Activated B cell treated with CpG ODN at 0.5 μM for 24 hours (primary cell): ENCODE measurements at places on chromosomes 1 and 21.

DNA sequence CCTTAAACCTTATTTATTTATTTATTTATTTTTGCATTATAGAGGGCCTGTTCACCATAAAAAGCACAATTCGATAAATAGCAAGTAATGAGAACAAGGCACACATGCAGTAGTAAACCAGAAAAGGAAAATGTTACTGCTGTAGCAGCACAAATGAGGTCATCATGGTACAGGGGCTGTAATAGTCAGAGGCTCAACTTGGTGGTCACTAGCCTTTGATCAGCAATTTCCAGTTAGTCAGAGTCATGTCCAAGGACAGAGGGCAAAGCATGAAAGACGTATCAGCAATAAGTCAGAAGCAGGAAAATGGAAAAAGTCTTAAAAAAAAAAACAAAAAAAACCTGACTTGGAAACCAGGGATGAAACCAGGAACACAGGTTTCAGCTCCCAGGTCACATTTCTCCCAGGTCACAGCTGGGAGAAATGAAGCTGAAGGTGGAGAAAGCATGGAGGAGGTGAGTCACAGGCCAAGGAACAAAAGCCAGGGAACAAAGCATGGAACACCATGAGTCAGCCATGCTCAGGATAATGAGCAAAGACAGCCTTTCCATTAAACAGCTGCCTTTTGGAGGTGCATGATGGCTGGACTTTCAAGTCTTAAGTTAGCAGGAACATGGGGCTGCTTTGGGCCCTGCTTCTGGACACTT is 556.3 kb downstream of the LTN1 start:
- DNase-seq, result no peak

GRCh38 chr1:1600861-1601563 is 1.1 kb upstream of the FNDC10 start:
- DNase-seq, result no peak

DNA sequence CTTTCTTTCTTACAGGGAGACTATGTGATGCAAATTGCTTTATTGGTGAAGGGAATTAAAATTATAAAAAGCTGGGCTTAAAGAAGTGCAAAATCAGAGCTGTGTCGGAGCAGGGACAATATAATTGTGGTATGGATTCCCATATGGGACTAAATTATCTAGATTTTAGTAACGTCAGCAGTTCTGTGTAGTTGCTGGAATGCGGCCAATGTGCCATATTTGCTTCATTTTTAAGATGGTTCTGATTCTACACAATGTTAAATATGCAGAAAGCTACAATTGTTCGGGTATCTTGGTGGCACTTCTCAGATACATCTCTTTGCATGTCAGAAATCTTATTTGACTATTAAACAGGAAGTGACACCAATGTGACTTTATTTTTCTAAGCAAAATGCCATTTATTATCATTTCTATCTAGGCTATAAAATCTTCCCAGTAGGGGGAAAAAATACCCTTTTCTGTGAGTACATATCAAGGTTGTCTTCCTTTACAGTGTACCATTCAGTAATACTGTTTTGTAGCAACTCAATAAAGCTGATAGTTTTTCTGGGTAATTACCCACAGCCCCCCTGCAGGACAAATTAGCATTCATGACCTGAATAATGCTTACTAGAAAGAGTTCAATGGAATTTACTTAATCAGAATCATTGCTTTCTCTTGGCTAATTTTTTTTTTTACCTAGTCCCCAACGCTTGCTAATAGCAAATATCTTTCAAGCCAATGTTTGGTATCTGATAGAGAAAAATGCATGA is 288.3 kb upstream of the ADGRL2 start:
- no peak for DNase-seq

- no peak for DNase-seq
Measured at GRCh38 chr1:26003262-26003661, 5.4 kb upstream of the PAFAH2 start.

GRCh38 chr1:30768830-30769718 is 11.5 kb upstream of the LAPTM5 start:
- no peak for DNase-seq

- DNase-seq, result no peak
Measured at GRCh38 chr1:82162486-82163420, 362.0 kb downstream of the ADGRL2 start.

GRCh38 chr1:98709906-98710305 is 48.4 kb downstream of the SNX7 start:
- no peak for DNase-seq

DNA sequence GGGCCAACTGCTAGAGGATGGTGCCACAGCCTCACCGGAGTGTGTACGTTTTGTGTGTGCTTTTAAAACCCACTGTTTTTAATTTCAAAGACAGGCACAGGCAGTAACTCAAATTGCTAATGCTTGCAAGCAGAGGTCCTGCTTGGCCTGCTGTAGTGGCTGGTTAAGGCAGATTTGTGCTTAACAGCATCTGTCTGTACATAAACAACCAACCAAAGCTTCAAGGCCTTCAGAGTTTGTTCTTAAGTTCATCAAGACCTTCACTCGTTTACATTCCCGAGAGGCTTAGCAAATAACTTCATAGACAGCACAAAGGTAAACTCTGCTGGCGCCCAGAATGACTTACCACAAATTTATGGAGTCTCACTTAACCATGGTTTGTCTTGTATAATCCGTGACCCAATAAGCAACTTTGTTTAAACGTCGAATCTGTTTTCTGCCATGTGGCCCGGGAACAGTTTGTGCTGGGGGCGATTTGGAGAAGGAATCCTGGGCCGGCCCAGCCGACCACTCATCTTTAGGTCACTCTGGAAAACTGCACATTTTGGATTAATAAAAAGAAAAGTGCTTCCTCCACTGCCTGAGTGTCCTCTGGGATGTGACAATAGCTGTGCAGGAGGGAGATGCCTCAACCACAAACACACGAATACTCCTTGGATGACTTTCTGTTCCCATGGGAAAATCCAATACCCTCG is 58.1 kb downstream of the CAPZB start:
- DNase-seq, result no peak

DNA sequence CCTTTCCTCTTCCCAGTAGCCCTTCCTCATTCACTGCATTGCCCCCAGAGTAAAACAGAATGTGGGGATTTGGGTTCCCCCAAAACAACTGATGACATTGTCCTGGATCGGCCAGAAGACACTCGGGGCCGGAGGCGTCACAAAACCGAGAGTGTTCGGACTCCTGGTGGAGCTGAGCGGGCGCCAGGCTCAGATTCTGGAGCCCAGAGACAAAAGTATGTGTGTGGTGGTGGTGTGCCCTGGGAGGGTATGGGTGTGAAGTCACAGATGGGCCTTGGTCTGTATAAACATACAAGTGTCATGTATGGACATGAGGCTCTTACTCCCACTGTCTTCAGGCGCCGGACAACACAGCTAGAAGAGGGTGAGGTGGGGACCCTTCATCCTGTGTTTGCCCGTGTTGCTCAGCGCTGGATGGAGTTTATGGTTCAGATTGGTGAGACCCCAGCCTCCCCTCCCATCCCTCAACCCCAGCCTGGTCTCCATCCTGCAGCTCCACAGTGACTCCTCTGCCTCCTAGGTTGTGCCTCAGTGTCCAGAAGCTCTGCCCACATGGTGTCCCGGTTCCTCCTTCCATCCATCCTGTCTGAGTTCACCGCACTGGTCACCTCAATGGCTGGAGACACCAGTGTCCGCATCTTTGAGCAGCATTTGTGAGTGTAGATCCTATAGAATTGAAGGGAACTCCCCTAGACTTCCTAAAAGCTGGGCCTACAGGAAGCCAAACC is 12.4 kb downstream of the HYI start:
- DNase-seq, result peak; percentile 1

- no peak for DNase-seq
Measured at GRCh38 chr21:44314128-44314527, 14.3 kb downstream of the PFKL start.

DNA sequence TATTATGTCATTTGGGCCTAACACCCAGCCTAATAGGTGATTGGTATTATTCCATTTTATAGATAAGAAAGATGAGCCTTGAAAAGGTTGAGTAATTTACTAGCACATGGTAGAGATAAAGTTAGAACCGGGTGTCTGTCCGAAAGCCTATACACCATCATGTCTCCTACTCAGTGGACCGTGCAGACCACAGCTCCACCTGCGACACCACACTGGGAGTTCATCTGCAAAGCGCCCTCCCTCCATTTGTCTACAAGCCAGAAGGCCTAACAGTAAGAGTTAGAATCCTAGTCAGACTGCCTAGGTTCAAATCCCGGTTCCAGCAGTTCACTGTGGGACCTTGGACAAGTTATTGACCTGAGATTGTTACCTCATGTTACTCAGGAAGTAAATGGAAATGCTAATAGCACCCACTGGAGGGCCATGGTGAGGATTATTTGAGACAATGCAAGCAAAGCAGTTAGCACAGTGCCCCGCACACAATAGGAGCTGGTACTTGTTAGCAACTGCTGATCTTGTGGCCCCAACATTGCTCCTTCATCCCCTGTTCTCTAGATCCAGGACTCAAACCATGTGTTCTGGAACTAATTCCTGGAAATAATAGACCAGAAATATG is 20.5 kb downstream of the ARMH1 start:
- DNase-seq, result no peak

- DNase-seq, result no peak
Measured at GRCh38 chr1:230459465-230459864, 33.3 kb upstream of the PGBD5 start.

DNA sequence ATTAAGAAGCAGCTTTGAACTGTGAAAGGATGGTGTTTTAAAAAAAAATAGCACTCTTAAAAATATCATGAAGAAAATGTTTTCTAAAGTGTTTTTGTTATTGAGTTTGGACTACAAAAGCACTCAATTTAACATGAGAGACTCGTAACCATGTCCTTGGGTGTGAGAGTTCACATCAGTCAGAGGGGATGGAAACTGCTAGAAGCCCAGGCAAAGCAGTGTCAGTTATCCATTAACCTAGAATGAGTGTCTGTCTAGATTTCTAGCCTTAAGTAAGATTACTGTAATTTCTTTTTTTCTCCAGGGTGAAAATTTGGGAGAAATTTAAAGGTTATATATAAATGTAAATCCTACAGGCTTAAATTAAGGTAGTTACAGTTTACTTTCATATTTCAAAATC is 31.7 kb downstream of the SLC5A9 start:
- no peak for DNase-seq

DNA sequence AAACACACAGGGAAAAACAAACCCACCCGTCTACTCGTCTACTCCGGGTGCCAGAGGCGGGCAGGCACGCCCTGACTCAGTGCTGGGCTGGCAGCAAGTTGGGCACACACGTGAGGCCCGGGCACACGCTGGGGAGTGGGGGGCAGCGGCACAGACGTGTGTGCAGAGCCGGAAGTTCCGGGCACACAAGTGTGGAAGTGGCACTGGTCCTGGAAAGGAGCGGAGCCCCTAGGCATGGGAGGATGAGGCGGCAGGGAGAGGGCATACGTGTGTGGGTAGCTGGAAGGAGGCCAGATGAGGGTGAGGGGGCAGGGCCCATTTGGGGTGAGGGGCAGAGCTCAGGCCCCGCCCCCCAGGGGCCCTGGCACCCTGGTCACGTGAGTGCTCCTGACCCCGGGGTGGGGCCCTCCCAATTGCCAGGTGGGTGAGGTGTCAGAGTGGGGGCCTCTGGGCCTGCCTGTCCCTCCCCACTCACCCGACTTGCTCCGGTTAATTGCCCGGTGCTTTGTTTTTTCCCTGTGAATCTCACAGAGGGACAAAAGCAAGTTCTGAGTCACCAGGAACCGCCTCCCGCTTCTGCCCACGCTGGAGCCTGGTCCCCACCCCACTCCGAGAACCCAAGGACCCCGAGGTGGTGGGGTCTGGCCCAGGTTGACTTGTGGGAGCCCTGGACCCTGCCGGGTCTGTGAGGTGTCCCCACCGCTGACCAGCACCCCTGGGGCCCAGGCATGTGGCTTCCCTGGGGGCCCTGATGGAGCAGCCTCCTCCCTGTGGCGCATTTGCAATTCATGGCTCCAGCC is 104.8 kb upstream of the CASZ1 start:
- no peak for DNase-seq

- no peak for DNase-seq
Measured at GRCh38 chr1:7299329-7299799, 471.7 kb upstream of the VAMP3 start.

- no peak for DNase-seq
Measured at GRCh38 chr1:20399196-20399595, 86.8 kb downstream of the CAMK2N1 start.

DNA sequence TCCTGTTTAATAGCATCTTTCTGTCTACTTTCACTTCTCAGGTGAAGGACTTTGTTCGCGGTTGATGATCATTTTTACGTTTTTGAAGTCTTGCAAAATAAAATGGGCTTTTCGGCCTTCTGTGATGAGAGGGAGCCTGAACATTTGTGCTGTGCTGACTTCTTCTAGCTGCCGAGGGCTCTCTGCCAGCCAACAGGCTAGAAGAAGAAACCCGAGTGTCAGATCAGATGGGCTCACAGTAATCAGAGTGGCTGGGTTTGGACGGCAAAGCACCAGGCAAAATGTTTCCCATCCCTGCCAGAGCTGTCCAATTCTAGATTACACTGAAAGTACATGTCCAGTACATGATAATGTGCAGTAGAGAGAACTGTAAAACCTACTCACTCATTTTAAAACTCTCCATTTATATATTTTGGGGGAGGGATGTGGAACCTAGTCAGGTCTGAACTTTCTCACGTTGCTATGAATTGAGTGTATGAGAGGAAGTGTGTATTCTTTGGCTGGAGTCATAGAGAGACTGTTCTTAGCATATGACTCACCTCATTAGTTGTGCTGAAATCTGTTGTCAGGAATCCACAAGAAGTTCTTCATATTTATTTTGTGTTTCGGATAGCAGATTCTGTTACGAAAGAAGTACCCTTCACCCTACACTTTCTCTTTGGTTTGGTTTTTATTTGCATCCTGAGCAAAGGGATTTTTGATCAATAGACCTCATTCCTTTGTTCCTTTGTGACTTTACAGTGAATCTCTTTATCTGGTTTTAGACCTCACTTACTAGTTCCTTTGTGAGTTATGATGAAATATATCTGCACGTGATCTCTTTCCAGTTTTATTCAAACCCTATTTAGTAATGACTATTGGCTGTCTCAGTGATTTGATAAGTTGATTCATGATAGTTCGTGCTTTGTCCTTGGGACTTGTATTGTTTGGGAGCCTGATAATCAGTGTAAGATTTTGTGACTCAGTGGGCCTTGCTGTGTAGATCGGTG is 4.8 kb downstream of the ATP1A1 start:
- DNase-seq, result peak; percentile 18

DNA sequence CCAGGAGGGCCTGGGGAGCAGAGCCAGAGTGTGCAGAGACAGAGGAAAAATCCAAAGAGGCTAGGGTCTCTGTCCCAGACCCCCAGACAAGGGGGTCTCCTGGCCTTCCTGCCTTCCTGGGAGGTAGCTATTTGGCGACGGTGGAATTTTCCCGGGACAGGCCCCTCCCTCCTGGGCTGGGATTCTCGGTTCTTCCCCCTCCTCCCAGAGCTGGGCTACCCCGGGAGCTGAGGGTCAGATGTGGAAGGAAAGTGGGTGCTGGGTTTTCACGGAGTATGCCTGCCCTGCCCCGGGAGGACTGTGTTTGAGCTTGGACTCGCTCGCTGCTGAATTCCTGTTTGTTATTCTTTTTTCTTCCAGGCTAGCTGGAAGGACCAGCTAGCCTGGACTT is 759 bp downstream of the AMPD2 start:
- no peak for DNase-seq

- no peak for DNase-seq
Measured at GRCh38 chr1:211493876-211494653, 2.1 kb upstream of the RD3 start.

GRCh38 chr1:198373376-198373775 is 167.1 kb downstream of the ATP6V1G3 start:
- DNase-seq, result no peak
